ENCODE measurements at places on chromosomes 1 and 21. TPM values are rescaled to one million over a fixed set of nuclear protein-coding genes. Genes with fewer than 3 reads are reported as not detected.

GRCh38 chr1:51541313-51542050 lies 22.4 kb upstream of the EPS15 start:
- no peak for DNase-seq

DNA sequence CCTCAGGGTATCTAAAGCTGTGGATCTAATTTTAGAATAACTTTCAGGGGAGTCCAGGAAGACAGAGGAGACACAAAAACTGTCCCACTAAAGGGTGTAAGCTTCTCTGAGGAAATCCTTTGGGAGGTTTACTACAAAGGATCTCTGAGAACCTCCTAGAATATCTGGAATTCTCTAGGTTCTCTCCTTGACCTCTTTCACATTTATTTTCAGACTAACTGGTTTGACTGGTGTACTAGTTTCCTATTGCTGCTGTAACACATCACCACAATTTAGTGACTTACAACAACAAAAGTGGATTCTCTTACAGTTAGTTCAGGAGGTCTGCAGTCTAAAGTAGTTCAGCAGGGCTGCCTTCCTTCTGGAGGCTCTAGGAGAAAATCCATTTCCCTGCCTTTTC lies 175.3 kb upstream of the KIAA0040 start:
- no peak for DNase-seq

DNA sequence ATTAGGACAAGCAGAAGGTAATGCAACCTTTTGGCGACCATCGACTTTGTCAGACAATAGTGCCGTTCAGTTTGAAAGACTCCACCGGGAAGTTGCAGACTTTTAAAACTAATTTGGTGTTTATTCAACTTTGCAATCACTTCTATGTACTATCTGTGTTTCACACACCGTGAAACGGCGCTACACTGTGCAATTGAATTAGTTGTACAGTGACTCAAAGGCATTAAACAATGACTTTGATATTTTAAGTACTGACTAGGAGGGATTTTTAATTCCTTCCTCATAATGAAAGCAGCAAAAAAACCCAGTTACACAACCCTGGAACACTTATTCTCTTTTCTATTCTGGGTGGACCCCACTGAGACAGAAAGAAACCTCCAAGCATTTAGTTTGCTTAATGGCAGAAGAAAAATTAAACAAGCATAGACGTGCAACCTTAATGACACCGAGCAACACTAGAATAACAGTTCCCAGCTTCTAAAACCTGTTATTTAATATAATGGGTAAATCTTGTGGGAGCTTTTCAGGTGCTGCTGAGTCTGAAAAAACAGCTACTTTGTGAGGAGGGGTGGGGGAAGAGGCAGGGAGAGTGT lies 176.8 kb downstream of the LMO4 start:
- DNase-seq, result no peak

DNA sequence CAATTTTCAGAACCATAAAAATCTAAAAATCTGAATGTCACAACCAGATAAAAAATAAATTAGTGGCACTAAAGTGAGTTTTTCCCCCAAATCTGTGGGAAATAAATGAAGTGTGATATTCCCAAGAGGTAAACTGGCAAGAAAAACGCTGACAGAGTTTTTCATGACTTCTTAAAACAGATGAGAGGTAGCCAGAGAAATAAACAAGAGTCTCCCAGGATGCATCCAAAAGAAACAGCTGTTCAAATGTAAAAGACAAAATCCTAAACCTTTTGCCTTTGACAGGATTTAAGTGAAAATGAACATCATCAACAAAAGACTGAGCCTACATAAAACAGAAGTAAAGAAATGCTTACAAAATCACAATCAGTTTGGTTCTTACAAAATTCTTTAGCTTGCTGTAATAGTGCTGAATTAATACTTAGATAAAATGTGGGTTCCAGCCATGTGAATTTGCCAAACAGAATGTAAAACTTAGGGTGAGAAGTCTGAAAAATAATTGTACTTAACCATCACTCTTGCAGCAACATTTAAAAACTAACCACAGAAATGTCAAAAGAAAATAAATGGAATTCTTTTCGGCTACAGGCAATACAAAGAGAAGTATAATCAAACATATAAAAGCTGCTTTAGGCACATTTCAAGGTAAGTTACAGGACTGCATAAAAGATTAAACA lies 133.6 kb downstream of the EIF4G3 start:
- DNase-seq, result no peak

- no peak for DNase-seq
These were observed 2072.4 kb downstream of the MRPL39 start for GRCh38 chr21:23534850-23535249.

DNA sequence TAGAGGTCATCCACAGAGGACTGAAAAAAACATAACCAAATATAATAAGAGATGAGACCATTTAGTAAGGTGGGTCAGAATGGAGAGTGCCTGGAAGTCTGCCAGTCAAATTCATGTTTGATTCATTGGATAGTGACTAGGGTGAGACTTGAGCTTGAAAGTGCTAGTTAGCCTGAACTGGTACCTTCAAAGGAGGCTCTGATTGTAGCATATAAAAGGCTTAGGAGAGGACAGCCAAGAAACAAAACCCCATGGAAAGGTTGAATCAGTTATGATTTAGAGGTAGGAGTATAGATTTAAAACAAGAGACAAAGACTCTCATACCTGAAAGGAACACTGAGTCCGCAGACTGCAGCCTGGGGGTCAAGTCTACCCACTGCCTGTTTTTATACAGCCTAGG lies 44.4 kb upstream of the LRRC8C start:
- DNase-seq, result no peak

GRCh38 chr1:85454214-85454613 lies 10.7 kb downstream of the DDAH1 start:
- DNase-seq, result no peak

- no peak for DNase-seq
These were observed 35.1 kb upstream of the IFNGR2 start for GRCh38 chr21:33368124-33368523.

SPATA1 gene
- 4.7 TPM for total RNA-seq

OR2G6 gene
- total RNA-seq, result not detected

Measured in activated CD4-positive, alpha-beta memory T cell treated with anti-CD3 and anti-CD28 coated beads, Interleukin-2, amount 10 ng/mL, durations not matched to agents 7 days and 5 days (primary cell).